ENCODE measurements at places on chromosomes 13 and 19. TPM values are rescaled to one million over a fixed set of nuclear protein-coding genes. Genes with fewer than 3 reads are reported as not detected.

ZNF540 gene
- 1.0 TPM for total RNA-seq

GTF3A gene
- 44.8 TPM for total RNA-seq

GAPDHS gene
- total RNA-seq, result not detected

C3 gene
- total RNA-seq, result 10.6 TPM

TEX26 gene
- total RNA-seq, result not detected

CYP4F3 gene
- under 0.01 TPM for total RNA-seq

CLEC17A gene
- total RNA-seq, result 0.09 TPM

SULT2A1 gene
- total RNA-seq, result not detected

CD33 gene
- total RNA-seq, result not detected

LYL1 gene
- total RNA-seq, result 0.34 TPM

ALOX5AP gene
- 0.47 TPM for total RNA-seq

HPN gene
- 0.09 TPM for total RNA-seq

STAP2 gene
- 6.6 TPM for total RNA-seq

ZNF649 gene
- total RNA-seq, result 3.8 TPM

CADM4 gene
- total RNA-seq, result 1.4 TPM

DIAPH3 gene
- total RNA-seq, result 0.77 TPM

PALM3 gene
- total RNA-seq, result 0.17 TPM

SHC2 gene
- 2.5 TPM for total RNA-seq

BRCA2 gene
- total RNA-seq, result 1.0 TPM

KCNC3 gene
- total RNA-seq, result not detected

CUL4A gene
- 124 TPM for total RNA-seq

TPP2 gene
- total RNA-seq, result 47.6 TPM

SPC24 gene
- total RNA-seq, result 26.3 TPM

GNA15 gene
- total RNA-seq, result 0.09 TPM

FFAR2 gene
- total RNA-seq, result not detected

NPAS1 gene
- total RNA-seq, result 0.47 TPM

ZNF677 gene
- total RNA-seq, result 17.3 TPM

SHISA7 gene
- not detected for total RNA-seq

CCDC70 gene
- total RNA-seq, result not detected

ZNF709 gene
- 3.2 TPM for total RNA-seq

GPR18 gene
- not detected for total RNA-seq

DCT gene
- total RNA-seq, result 0.09 TPM

NCAN gene
- total RNA-seq, result under 0.01 TPM

MED25 gene
- 13.3 TPM for total RNA-seq

ZNF667 gene
- total RNA-seq, result 5.4 TPM

GRK1 gene
- total RNA-seq, result not detected

LRG1 gene
- not detected for total RNA-seq

ZNF99 gene
- not detected for total RNA-seq

CD22 gene
- total RNA-seq, result not detected

RPS16 gene
- total RNA-seq, result 102 TPM

ZNF584 gene
- 12.7 TPM for total RNA-seq

SLC46A3 gene
- total RNA-seq, result 2.5 TPM

JSRP1 gene
- not detected for total RNA-seq

EFNA2 gene
- not detected for total RNA-seq

CATSPERD gene
- total RNA-seq, result not detected

ARHGAP33 gene
- total RNA-seq, result 7.9 TPM

RYR1 gene
- total RNA-seq, result under 0.01 TPM

ANKRD24 gene
- 4.4 TPM for total RNA-seq

CLEC11A gene
- total RNA-seq, result 21.3 TPM

COX6B2 gene
- total RNA-seq, result 0.16 TPM
